ENCODE measurements at places on chromosomes 2 and 18.

- peak; percentile 54 for DNase-seq
Observed at GRCh38 chr2:219230059-219230540, 494 bp downstream of the ANKZF1 start.

DNA sequence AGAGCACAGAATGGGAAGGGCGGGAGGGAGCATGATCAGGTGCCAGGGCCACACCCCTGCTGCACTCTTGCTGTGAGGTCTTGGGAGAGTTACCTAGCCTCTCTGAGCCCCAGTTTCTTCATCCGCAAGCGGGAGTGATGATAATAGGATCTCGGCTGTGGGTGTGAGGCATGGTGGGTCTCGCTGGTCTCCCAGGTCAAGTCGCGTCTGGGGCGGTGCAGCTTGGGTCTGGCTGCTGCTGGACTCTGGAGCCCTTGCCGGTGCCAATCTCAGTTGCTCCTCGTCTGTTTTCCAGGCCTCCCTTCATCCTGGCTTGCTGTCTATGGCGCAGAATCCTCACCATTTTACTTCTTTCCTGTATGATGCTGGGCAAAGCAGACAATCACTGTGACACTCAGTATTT lies 130.3 kb upstream of the RAB12 start:
- DNase-seq = no peak

DNA sequence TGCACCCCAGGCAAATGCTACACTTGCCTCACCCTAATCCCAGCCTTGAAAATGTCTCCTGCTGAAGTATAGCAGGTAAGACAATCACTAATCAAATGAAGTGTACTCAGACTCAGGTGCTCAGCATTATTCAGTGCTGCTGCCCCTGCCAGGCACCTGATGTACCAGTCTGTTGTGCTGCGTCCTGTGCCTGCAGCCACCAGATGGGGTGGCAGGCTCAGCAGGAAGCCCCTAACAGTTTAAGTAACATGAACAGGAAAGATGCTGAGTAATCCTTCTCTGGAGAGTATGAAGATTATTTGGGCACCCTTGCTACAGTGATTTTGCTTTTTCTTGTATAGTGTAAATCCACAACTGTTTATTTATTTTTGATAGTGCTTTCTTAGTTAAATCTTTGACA lies 69.1 kb downstream of the TACR1 start:
- no peak for DNase-seq

- DNase-seq = peak; percentile 45
Observed at GRCh38 chr18:12321333-12321732, 13.3 kb downstream of the TUBB6 start.

- no peak for DNase-seq
Observed at GRCh38 chr2:19993731-19994130, 3.8 kb upstream of the WDR35 start.

- DNase-seq = no peak
Observed at GRCh38 chr18:11665587-11665986, 23.5 kb upstream of the GNAL start.

GRCh38 chr18:44597797-44598196 lies 82.9 kb upstream of the SETBP1 start:
- DNase-seq = no peak

GRCh38 chr2:152440460-152440859 lies 105.5 kb downstream of the FMNL2 start:
- DNase-seq = no peak

DNA sequence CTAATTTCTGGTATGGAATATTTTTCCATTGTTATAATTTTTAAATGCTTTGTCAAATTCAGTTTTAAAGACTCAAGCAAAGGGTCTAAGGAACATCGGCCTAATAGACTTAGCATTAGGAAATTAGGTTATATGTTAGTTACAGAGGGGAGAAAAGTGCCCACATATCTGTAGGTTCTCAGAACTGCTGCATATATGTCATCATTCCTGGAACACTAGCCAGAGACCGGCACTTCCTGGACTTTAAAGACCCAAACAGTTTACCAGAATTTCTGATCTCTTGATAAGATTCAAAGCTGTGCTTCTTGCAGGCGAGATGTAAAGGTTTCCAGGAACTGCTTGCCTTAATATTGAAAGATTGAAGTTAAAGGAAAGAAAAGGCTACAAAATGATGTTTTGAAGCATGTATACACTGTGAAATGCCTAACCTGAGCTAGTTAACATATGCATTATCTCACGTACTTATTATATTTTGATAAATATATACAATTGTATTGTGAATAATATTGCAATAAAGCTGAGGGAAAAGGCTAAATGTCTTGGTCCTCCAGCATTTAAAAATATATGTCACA lies 993.6 kb downstream of the LRP1B start:
- no peak for DNase-seq

GRCh38 chr2:134122610-134123009 lies 131.3 kb upstream of the MGAT5 start:
- no peak for DNase-seq
